ENCODE measurements at places on chromosomes 2 and 18.

GRCh38 chr2:8252997-8253694 lies 428.7 kb upstream of the ID2 start:
- no peak for DNase-seq

- no peak for DNase-seq
Measured at GRCh38 chr18:56569416-56569815, 69.0 kb downstream of the TXNL1 start.

- DNase-seq: no peak
Measured at GRCh38 chr18:34598120-34598635, 111.9 kb upstream of the DTNA start.

GRCh38 chr2:212416086-212416485 lies 122.5 kb downstream of the ERBB4 start:
- DNase-seq: no peak

DNA sequence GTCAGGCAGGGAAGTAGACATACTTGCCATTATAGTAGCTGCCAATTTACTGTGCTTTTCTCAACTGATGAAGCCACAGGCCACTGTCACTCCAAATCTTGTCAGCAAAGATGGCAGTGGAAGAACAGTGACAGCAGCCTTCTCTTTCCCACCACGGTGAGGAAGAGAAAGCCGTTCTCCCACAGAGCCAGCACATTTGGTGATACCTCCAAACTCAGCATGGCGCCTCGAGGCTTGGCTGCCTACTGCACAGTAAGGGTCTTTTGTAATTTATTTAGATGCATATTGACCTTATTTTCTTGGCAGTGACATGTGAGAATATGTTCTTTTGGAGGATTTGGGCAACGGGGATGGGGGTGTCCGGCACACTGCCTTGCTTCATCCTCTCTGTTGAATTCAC lies 117.2 kb upstream of the CDH20 start:
- DNase-seq: no peak

- no peak for DNase-seq
Measured at GRCh38 chr2:75146606-75147332, 52.6 kb downstream of the TACR1 start.

DNA sequence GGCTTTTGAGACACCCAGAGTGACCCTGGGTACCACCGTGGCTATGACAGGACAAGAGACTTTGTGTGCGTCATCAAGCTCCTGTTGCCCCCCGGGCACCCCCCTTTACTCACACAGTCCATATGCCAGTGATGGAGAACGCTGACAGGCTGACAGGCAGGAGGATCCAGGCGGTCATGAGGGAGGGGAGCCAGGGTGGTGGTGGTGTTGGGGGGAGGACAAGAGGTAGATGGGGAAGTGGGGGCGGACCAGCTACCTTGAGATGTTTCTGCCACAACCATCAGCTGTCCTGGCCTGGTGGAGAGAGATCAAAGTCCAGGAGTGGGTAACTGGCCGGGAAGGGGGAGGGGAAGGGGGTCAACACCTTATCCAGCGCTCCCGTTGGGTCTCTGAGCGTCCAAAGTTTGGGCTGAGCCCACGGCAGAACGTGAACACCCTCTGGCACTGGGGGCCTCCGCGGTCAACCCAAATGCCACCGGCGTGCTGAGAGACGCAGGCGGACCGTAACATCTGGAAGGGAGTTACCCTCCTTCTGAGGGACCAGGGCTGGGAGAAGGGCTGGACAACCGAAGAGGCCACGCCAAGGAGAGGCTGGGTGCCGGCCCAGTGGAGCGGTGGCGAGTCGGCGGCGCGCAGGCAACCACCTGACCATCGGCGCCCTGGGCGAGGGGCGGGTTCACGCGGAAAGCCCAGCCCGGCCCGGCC lies 575 bp downstream of the TMEM150A start:
- no peak for DNase-seq

DNA sequence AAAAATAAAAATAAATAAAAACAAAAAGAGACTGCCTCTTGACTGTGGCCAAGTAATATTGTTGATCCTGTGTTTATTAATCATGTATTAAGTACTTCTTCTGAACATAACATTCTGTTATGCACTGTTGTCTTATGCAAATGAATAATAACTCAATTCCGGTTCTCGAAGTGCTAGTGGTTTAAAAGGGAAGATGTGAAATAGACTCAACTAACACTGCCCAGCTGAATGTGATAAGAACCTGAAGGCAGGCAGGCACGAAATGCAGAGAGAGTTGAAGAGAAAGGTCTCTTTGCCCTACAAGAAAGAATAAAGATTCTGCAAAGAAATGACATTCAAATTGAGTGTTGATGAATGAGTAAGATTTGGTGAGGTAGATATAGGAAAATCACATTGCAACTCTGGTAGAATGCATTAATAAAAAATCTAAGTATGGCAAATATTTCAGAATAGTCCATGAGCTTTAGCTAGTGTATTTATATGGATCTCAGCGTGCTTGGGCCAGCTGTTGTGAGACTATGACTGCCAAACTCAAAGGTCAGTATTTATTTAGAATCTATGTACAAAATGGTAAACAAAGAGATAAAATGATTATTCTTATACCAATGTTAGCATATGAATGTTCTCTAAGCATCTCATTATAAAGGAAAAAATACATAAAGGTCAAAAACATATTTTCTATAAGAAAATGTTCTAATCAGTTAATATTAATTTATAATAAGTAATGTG lies 352.3 kb upstream of the CDH7 start:
- DNase-seq: no peak

DNA sequence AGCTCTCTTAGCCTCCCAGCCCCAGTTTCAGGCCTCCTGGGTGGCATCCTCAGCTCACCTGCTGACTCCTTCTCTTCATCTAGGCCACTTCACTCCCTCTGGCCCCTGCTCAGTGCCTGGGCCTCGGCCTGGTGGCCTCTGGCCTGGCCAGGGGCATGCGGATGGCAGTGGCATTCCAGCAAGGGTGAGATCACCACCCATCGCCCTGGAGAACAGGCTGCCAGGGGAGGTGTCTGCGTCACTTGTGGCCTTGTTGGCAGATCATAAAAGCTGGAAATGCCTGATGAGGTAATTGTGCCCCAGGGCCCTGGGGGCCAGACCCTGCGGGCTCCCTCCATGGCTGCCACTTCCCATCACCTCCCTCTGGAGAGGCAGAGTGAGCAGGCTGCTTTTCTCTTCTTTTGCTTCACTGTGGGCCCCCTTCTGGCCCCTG lies 72.5 kb upstream of the SMAD2 start:
- DNase-seq: no peak

- no peak for DNase-seq
Measured at GRCh38 chr2:14933753-14934152, 301.2 kb downstream of the LRATD1 start.

DNA sequence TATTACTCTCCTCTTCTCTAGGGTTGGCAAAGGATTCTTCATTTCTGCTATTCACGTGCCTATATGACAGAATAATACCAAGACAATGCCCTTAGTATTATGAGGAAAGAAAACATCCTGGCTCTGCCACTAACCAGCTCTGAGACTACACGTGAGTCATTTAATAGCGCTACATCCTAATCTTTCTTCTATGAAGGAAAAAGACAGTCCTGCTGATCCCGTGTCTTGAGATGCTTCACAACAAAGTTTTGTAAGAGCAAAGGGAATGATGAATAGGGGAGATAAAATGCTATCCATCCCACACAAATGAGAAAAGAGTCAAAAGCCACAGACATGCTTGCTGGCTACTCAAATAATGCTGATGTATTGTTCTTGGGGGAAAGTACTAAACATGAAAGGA lies 152.8 kb downstream of the PID1 start:
- DNase-seq: no peak

GRCh38 chr2:191682126-191682525 lies 4.2 kb downstream of the NABP1 start:
- DNase-seq: no peak

DNA sequence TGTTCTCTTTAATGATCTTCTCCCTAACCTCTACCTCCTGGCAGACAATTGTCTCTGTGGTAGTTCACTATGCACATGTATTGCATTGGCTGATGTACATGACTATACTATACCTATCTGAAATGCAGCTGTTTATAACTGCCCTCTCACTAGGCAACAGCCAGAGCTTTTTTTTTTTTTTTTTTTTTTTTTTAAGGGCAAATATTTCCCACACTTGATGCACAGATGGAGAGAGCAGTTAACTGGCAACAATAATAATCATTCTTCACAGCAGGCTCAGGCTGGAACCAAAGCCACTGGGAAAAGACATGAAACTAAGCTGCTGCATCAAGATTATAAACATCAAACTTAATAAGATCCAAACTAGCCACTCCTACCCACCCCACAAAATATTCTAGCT lies 707.7 kb downstream of the LRP1B start:
- DNase-seq: no peak

GRCh38 chr2:2647141-2647541 lies 316.1 kb upstream of the MYT1L start:
- DNase-seq: peak; percentile 22

DNA sequence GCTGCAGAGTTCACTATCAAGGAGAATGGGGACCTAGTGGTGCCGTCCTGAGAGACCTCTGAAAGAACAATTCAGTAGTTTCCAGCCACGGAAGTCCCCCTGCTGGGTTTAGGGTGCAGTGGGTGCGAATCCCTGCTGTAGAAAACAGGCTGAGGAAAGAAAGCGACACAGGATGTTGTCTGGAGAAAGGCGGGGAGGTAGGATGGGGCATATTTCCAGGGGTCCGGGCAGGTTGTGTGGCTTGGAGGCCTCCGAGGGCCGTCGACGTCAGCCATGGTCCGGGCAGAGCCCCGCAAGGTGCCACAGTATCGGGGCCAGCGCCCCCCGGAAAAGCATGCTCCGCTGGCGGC lies 807 bp upstream of the CREB1 start:
- DNase-seq: peak; percentile 69

- DNase-seq: no peak
Measured at GRCh38 chr2:24749069-24749691, 44.0 kb downstream of the PTRHD1 start.

DNA sequence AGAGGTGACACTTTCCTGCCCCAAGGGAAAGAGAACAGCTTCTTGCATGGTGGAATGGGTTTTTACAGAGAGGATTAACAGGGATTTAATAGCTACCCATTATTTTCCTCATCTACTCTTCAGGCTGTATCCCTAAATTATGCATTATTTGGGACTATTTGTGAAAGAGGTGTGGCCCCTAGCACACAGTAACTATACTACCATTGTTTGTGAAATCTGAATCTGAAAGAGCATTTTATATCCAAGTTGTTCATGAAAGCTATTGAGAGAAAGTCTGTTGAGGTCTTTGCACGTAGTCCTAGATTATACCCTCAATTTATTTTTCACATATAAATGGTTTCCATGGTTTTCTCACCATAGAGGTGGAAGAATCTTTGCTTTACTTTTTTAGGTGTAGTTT lies 78.1 kb downstream of the SPTBN1 start:
- DNase-seq: no peak

GRCh38 chr2:196266855-196267254 lies 95.5 kb upstream of the STK17B start:
- DNase-seq: no peak

DNA sequence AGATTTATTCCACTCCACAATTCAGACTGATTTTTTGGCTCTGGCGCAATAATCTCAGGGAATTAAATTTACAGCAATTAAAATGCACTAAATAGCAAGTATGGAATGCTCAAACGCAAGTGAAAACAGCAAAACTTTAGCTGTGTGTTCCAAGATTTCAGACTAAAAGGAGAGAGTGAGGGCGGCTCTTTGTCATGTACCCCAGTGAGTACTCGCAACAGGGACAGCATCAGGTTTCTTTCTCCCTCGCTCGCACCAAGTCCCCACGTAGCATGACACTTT lies 1.1 kb downstream of the ROCK2 start:
- DNase-seq: no peak

DNA sequence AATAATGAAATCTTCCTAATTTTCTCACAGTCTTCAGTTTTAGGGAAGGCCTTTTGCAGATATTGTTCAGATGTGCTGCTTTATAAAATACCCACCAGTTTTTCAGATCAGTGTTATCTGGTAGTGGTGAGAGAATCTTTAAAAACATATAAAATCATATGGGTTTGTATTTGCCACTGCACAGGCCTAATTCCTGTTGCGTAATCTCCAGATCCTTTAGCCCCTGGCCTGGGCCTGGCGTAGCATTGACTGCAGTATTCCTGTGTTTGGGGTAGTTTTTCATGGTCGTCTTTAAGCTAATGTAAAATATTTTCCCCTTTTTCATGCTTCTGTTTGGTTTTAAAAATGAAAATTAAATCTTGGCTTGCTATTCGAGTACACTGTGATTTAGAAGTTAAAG lies 43.2 kb downstream of the TSHZ1 start:
- DNase-seq: no peak

- no peak for DNase-seq
Measured at GRCh38 chr2:31440764-31441163, 26.2 kb upstream of the XDH start.

DNA sequence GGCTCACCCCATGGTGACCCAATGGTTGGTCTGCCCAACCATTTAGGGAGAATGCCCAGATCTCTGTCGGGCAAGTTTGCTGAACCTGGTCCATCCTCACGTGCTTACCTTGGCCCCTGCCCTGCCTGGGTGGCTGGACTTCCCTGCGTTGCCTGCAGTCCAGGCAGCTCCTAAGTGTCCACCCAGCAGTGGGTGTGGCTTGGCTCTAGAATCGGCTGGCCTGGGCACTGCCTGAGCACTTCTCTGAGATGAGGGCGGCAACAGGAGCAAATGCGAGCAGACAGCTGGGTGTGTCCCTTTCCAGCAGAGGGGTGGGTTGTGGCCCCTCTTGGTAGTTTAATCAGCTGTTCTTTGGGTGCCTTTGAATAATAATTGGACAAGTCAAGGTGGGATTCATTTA lies 11.3 kb downstream of the PCARE start:
- DNase-seq: no peak

GRCh38 chr2:47057687-47058002 lies 97.5 kb downstream of the STPG4 start:
- DNase-seq: no peak

GRCh38 chr2:3830796-3831195 lies 127.4 kb downstream of the DCDC2C start:
- no peak for DNase-seq

GRCh38 chr18:45664824-45665763 lies 49.8 kb downstream of the SLC14A2 start:
- peak; percentile 82 for DNase-seq

- no peak for DNase-seq
Measured at GRCh38 chr2:71578767-71579342, 125.5 kb downstream of the DYSF start.

DNA sequence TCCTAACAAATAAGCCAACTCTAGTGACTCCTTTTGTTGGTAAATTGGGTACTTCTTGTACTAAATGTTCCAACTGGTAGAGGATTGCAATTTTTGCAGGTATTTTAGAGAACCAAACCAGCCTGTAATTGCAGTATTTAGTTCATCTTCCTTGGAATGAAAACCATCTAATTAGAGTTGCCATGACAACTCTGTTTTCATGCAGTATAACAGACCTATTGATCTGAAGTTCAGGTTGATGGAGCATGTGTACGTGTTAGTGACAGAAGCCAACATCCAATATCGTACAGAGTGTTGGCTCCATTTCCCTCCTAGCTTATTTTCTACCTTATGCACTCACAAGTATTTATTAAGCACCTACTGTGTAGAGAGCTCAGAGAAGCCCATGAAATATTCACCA lies 176.3 kb upstream of the FOSL2 start:
- DNase-seq: no peak
